NCI-H510A (cell line): ENCODE measurements at places on chromosomes 2 and 18.

DNA sequence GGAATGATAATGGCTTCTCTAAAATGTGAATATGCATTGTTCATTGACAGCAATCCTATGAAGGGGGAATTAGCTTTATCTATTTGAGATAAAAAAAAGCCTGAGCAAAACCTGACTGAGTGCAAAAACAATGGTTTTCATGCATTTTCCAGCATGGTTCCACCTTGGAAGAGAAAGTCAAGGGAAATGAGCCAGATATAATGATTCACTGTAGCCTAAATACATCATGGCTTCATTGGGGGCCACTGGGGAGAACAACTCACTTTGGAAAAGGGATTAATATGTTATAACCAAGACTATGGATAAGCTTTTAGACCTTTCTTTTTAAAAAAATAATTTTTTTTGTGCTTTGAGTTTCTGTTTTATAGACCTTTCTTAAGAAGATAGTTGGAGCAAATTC is 679.7 kb downstream of the NYAP2 start:
- no peak for DNase-seq

- DNase-seq = no peak
Measured at GRCh38 chr2:48829036-48829435, 73.5 kb upstream of the LHCGR start.

DNA sequence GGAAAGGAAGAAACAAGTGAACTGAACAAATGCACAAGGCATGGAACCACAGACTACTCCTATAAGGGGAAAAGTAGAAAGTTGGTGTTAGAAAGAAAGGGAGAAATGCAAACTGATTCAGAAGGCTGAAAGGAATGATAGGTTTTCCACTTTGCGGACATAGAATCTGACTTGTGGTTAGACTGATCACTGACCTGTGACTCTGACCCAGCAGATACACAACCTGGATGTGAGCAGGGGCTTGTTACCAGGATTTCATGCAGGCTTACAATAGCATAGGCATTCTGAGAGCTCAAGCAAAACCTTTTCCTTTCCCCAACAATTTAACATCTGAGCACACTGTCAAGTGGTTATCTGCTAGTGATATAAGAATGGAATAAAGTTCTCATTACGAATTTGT is 237.0 kb upstream of the CDH20 start:
- DNase-seq = no peak

DNA sequence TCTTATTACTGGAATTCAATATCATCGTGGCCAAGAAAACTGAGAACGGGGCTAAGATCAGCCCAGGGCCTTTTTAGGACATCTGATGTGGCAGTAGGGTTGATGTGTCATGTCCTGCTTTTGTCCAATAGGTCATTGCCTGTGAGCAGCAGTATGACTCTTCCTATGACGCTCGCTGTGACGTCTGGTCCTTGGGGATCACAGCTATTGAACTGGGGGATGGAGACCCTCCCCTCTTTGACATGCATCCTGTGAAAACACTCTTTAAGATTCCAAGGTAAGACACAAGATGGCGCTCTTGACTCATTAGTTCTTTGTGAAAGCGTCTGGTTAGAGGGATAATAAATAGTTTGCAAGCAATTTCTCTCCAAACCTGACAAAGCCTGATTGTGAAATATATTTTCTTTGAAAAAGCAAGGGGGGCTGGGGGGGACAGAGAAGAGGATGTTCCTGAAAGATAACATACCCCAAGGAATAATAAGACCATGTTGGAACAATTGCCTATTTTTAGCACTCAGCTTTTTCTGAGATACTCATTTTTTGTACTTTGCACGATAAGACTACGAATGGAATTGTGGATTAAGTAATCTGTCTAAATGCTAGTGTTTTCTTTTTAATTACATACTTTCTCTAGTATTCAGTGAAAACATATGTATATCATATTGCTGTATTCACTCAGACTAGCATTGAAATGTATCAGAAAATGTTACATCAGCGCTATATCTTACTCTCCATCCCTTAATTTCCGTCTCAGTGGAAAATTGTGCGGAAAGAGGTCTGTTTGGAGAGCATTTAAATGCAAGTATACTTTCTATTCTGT is 58.1 kb downstream of the MYO3B start:
- DNase-seq = peak; percentile 45

DNA sequence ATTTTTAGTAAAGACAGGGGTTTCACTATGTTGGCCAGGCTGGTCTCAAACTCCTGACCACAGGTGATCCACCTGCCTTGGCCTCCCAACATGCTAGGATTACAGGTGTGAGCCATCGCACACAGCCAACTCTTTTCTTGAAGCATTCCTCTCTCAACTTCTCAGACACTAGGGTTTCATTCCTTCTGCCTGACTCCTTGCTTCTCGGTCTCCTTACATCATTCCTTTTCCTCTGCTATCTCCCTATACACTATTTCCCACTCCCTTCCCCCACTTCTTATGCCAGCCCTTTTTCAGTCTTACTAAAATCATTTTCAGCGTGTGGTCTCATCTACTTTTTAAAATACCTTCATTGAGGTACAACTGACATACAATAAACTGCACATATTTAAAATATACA is 6.1 kb downstream of the SOS1 start:
- no peak for DNase-seq

GRCh38 chr2:58341047-58341446 is 99.9 kb upstream of the FANCL start:
- no peak for DNase-seq

DNA sequence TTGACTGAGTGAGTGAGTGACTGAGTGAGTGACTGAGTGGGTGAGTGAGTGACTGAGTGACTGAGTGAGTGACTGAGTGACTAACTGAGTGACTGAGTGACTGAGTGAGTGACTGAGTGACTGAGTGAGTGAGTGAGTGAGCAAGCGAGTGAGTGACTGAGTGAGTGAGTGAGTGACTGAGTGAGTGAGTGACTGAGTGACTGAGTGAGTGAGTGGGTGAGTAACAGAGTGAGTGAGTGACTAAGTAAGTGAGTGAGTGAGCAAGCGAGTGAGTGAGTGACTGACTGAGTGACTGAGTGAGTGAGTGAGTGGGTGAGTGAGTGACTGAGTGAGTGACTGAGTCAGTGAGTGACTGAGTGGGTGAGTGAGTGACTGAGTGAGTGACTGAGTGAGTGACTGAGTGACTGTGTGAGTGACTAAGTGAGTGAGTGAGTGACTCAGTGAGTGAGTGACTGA is 11.9 kb downstream of the MAL start:
- DNase-seq = no peak

GRCh38 chr2:173104156-173104555 is 28.5 kb downstream of the MAP3K20 start:
- DNase-seq = no peak

DNA sequence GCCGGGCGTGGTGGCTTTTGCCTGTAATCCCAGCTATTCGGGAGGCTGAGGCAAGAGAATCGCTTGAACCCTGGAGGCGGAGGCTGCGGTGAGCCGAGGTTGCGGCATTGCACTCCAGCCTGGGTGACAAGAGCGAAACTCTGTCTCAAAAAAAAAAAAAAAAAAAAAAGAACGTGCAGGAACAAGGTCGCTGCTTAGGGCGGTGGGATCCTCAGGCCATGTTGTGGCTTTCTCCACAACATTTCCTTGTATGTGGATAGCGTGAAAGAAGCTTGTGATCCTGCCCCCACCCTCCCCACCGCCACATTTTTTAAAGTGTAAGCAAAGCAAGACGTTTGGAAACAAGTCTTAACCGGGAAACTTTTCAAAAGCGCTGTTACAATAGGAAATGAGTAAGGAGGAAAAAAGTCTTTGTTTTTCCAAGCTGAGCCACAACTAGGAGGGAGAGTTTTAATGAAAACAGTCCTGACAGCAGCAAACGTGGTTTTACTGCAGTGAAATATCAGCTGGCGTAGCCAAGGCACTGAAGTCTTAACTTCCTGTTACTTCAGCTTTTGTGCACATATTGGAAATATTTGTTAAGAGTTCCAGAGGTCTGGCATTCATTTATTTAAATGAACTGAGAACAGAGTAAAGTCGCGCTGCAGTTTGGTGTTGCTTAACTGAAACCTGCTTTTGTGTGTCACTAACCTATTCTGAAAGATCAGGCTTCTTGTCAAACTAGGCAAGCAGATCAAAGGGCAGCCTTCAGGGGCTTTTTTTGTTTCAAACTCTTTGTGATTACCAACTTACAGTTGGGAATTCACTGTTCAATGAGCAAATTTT is 3.8 kb downstream of the TGIF1 start:
- DNase-seq = no peak

- DNase-seq = no peak
Measured at GRCh38 chr2:177348118-177348654, 44.4 kb upstream of the AGPS start.

GRCh38 chr2:42360890-42361727 is at the start of gene COX7A2L:
Gene COX7A2L (minus strand): TSS chr2:42361217. CDS start chr2:42361161, 56 bp downstream.
- peak; percentile 89 for DNase-seq

- DNase-seq = no peak
Measured at GRCh38 chr2:102520009-102520408, 47.0 kb downstream of the SLC9A4 start.

DNA sequence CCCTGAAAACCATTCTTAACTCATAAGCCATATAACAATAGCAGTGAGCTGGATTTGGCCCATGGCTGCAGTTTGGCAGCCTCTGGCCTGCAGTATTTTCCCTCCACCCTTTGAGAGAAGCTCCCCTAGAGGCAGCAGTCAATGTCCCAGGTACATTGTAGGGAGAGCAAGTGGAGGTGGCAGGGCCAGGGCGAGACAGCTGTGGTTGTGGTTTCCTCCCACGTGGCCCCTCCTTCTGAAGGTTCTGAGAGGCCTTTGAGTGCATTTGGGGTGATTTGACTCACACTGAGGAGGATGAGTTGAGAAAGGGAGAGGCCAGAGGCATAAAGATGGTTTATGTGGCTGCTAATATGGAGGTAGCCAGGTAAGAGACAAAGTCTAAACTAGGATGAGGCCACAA is 45.5 kb upstream of the LDAH start:
- DNase-seq = no peak

GRCh38 chr2:46601328-46601963 is 122.1 kb downstream of the TMEM247 start:
- no peak for DNase-seq

DNA sequence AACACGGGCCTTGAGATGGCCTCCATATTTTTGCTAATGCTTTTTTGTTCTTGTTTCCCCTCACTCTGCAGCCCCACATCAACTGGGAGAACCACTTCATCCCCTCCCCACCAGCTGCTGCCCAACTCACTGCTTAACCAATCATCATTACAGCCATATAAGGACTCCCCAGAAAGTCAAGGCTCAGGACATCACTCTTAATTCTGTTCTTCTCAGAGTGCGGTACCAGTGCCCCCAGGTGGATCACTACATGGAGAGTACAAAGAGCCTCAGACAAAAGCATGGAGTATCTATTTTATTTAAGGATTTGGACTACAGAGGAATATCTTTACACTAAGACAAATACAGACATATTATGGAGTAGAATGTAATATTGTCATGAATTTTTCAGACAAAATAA is 340.6 kb downstream of the PAX3 start:
- DNase-seq = no peak

DNA sequence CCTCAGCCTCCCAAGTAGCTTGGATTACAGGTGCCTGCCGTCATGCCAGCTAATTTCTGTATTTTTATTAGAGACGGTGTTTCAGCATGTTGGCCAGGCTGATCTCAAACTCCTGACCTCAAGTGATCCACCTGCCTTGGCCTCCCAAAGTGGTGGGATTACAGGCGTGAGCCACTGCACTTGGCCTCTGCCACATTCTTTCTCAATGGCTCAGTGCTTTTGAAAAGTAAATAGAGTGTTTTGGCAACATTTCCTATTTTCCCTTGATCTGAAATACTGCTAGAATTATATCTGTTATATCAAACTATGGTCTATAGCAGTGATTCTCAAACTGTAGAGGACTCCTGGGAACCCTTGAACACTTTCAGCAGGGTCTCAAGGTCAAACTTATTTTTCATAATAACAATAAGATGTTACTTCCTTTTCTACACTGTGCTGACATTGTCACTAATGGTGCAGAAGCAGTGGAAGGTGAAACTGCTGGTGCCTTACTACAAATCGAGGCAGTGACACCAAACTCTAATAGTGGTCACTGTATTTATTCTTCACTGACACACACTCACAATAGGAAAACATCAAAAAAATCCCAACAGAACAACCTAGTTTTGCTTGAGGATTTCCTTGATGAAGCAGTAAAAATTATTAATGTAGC is 10.6 kb downstream of the DAW1 start:
- no peak for DNase-seq

DNA sequence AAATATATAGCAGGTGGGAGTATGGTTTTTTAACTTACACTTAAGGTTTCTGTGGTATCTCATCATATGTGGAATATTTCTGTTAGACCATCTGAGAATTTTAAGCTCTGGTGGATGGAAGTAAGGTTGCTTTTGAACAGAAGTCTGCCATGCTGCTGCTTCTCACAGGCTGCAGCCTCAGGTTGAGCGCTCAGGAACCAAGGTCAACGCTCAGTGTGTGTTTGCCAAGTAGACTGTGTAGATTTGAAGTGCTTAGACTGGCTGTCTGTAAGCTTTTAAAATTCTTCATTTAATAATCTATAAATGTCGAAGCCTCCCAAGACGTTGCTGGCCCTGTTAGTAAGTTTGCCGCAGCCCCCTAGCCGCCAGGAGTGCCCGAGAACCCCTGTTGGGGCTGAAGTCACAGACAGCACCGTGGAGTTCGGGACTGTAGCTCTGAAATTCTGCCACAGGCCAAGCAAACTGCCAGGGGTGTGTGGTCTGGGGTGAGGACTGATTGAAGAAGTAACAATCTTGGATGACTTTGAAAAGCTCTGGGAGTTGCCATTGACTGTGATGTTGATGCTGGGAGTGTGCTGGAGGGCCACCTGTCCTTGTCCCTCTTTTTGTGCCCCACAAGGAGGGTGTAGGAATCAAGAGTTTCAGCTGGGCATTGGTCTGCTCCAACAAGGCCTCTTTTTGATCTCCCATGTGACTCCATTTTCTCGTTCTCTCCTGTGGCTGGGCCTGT is 26.9 kb downstream of the INPP4A start:
- no peak for DNase-seq

DNA sequence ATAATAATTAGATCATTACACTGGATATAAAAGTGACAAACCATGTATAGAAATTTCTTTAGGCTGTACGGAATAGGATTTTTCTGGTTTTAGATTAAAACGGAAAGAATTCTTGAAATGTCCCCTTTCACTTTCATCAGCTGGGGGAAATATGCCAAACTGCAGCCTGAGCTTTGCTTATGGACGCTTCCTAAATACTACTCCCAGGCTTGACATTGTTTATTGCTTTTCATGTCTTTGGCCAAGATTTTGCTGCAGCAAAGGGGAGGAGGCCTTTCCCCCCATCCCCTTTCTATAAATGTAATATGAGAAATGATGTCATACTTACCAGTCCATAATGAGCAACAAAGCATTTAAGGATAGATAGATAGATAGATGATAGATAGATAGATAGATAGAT is 158.4 kb downstream of the MAP2 start:
- no peak for DNase-seq

DNA sequence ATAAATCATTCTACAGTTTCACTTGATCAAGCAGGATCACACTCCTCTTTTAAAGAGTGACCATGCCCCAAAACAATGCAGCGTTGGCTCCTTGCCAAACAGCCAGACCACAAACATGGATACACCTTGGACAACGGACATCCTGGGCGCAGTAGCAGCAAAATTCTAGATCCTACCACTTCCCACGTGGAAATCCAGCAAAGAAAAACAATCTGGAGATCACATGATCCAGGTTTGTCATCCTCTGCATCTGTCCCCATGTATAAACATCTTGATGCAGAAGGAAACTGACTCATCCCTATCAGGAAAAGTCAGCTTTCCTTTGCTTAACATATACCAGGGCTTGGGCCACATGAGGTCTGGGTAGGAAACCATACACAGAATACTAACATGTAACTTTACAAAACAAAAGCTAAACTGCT is 53.1 kb downstream of the ZNF521 start:
- DNase-seq = no peak
